ENCODE measurements at places on chromosomes 2 and 18.

GRCh38 chr2:49044350-49045079 lies 109.8 kb downstream of the FSHR start:
- DNase-seq, result no peak

DNA sequence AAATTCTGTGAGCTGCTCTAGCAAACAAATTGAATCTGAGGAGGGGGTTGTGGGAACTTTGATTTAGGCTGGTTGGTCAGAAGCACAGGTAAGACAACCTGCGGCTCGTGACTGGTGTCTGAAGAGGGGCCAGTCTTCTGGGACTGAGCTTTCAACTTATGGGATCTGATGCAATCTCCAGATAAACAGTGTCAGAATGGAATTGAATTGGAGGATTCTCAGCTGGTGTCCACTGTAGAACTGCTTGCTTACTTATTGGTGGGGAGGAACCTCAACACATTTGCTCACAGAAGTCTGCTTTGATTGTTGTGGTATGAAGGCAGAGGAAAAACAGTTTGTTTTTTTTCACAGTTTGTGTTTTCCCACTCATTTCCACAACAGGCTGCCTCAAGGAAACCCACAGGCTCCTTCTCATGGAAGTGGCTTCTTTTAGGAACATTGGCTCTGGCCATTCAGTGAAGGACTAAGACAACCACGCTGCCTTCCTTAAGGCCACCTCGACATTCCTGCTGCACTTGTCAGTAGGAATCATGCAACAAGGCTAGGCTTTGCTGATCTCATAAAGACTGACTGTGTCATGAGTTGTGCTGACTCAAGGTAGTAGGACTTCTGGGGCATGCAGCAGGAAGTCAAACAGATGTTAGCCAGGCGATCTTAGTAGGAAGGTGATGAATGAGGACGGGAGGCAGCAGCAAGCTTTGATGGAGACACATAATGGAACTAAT lies 104.7 kb downstream of the TSN start:
- no peak for DNase-seq

DNA sequence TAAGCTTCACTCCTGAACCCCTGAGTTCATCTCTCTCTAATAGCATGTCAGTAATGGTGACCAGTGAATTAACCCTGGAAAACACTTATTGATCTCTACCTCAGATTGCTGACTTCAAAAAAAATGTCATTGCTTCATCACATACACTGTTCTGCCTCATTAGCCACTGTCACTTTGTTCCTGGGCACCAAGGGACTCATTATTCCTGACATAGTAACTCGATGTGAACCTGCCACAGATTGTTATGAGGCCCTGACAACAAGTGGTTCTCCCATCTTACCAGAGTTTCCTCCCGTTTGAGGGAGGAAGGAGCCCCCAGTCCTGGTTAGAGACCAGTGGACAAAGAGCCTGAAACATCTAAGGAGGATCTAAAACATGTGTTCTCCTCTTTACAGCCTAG lies 403.3 kb upstream of the SMIM21 start:
- DNase-seq, result no peak

- no peak for DNase-seq
Measured at GRCh38 chr2:194260185-194260584, 1396.8 kb upstream of the SLC39A10 start.

GRCh38 chr18:48733643-48734253 lies 194.9 kb downstream of the CTIF start:
- no peak for DNase-seq

DNA sequence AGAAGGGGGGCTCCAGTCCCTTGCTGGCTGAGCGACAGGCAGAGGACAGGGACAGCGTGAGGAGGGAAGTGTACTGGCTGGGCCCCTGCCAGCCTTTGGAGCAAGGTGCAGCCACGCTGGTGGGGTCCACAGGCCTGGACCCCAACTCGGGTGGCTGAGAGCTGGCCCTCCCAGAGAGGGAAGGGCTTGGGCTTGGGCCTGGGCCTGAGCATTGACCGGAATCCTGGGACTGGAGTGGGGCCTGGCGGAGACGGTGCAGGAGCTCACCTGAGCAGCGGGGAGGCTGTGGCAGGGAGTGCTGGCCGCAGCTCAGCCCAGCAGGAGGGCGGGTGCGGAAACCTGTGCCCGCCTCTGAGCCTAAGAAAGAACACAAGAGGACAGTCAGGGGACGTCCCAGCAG lies 27.9 kb downstream of the KCNIP3 start:
- no peak for DNase-seq

GRCh38 chr2:123035541-123035940 lies 989.5 kb upstream of the CNTNAP5 start:
- no peak for DNase-seq

GRCh38 chr2:121184248-121184862 lies 100.6 kb downstream of the TFCP2L1 start:
- DNase-seq, result no peak

DNA sequence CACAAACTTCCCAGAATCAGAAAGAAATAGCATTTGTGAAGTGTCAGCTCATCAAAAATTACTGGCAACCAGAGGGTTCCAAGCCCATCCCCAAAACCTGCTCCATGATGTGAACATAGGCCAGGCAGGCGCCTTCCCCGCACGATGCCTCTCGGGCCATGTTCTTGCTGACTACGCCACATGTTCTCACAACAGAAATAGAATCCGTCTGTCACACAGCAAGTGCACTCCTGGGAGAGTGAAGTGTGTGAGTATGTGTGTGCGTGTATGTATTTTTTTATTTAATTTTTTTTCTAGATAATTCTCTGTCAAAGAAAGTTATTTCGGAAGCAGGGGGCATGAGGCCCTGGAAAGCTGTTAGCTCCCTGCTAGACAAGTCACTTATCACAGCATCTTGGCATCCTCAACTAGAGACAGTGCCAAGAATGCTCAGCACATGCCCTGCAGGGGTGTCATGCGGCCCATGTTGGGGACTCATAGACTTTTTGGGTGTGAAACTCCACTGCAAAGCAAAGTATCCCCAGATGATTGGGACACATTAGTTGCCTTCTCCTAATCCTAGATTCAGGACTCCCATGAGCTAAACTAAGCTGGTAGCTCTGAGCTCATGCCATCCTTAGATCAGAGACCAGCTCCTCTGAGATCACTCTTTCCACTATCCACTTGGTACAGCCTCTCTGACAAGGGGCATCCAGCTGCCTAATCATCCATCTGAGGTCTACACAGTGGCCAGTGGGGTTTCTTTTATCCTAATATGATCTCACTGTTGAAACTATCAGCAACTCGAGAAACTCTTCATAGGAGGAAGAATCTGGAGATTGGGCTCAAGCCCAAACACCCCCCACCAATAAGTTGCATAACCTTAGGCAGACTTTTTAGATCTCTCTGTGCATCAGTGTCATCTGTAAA lies 53.2 kb upstream of the CYRIA start:
- DNase-seq, result no peak
